Stimulated activated CD4-positive, alpha-beta T cell treated with anti-CD3 and anti-CD28 coated beads, TNF-alpha, amount 100 ng/mL, for 1 hour (primary cell): ENCODE measurements at places on chromosomes 2 and 18.

GRCh38 chr2:82314836-82315472 is 2010.4 kb upstream of the LRRTM1 start:
- DNase-seq: no peak

GRCh38 chr18:78459668-78460067 is 520.0 kb upstream of the SALL3 start:
- DNase-seq: no peak

- no peak for DNase-seq
Measured at GRCh38 chr18:26652501-26652900, 104.1 kb upstream of the KCTD1 start.

GRCh38 chr2:201866643-201867473 is 60.5 kb downstream of the CDK15 start:
- DNase-seq: no peak

- DNase-seq: no peak
Measured at GRCh38 chr2:70888366-70888922, 47.3 kb upstream of the ATP6V1B1 start.

GRCh38 chr2:150759531-150759930 is 272.1 kb upstream of the RND3 start:
- DNase-seq: no peak

DNA sequence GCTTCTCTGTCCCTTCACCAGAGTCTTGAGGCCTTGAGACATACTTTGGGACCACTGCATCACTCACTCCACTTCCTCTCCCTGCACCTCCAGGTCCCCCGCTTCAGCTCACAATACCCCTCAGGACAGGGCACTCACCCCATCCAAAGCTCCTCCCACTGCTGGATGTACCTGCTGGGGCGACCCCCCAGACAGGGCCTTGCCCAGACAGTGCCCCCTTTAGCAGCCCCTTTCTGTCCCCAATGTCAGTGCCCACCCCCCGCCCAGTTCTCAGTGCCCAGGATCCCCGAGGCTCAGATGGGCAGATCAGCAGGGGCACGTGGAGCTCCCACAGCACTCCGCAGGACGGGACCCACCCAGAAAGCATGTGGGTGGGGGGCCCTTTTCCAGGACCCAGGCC is 23.8 kb upstream of the IMP4 start:
- no peak for DNase-seq

DNA sequence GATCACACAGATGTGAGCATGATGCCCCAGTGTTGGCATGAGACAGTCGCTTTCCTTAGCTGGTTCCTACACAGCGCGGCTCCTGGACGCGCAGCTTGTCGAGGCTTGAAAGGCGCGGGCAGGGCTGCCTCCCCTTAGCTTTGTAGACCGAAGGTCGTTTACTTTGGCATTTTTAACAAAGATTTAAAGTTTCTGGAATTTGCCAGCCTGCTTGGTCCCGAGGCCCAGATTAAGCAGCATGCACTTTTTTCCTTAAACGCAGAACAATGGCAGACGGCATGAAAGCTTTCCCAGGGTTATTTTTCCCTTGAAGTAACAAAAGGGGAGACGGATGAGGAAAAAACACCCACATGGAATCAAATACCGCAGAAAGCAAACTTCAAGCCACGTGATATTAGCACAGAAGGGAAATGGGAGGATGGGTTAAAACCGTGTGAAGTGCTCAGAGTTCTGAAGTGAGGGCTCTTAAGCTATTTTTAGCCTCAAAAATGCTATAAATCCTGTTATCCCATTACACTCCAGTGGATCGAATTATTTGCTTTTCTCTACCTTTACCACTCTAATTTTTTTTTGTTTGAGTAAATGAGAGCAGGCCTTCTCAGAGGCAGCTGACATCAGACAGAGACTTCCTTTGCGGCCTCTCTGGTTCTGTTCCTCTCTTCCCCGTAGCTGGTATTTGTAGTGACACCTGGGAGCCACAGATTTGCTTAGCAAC is 55.7 kb downstream of the NPAS2 start:
- DNase-seq: no peak

DNA sequence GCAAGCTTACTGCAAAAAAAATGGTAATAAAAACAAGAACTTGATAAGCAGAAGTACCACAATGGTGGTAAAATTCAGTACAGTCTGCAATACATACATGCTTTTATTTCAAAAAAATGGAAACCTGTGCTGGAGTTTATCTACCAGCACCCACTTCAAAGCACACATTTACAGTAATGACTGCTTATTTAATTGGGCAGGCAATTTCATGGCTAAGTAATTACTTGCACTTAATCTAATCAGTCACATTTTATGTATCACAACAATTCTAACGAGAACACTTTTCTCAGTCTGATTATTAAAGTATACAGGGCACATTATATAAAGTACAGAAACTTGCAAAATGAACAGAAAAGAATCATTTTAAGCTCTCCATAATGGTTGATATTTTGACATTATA is 5.2 kb downstream of the APCDD1 start:
- no peak for DNase-seq
